ENCODE measurements at places on chromosomes 2 and 18.

GRCh38 chr18:10421859-10422258 lies 32.6 kb upstream of the APCDD1 start:
- DNase-seq: no peak

GRCh38 chr2:26455037-26455669 lies 22.8 kb downstream of the OTOF start:
- no peak for DNase-seq

GRCh38 chr2:27573452-27573851 lies 9.4 kb upstream of the ZNF512 start:
- DNase-seq: no peak

DNA sequence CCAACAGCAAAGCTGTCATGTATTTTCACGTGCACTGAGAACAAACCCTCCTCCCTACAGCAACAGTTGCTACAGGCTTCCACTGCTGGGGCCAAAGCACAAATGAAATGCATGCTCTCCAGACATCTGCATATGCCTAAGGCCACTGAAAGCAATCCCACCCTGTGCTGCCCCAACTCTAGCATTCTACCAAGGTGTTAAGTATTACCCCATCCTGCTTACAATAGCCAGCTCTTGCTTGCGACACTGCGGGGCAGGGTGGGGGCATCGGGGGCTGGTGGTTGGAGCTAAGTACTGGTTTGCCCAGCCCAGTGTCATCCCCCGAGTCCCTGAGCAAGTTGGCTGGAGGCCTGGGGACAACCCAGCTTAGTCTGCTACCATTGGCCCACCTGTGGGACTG lies 742.5 kb downstream of the TDRD15 start:
- no peak for DNase-seq

GRCh38 chr18:62715436-62715758 lies at the start of gene PHLPP1:
Gene PHLPP1 (plus strand): TSS chr18:62715541. CDS start chr18:62715684, 143 bp downstream.
- DNase-seq: peak; percentile 74

DNA sequence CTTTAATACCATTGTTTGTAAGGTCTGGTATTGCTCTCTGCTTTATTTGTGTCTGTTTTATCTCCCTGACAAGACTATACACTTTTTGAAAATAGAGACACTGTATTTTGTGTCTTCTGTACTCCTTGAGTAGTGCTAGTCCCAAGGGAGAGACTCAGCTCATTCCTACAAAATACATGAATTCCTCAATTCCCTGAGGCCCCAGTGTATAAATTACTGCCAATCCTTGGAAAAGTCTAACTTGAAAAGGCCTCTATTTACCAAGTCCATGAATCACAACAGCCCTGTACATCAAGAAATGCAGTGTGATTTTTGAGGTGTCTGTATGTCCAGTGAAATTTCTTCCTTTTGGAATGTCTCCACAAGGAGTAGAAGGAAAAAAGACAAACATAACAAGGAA lies 34.9 kb upstream of the NEDD4L start:
- DNase-seq: no peak

GRCh38 chr2:128639120-128639477 lies 320.4 kb upstream of the HS6ST1 start:
- DNase-seq: no peak

All from naive B cell (primary cell).